ENCODE measurements at places on chromosomes 7 and 10.

- peak; percentile 14 for DNase-seq
These were observed 73.2 kb downstream of the SPDYE5 start for GRCh38 chr7:75565132-75565837.

GRCh38 chr10:59617996-59618395, 91.7 kb downstream of the SLC16A9 start:
- no peak for DNase-seq

GRCh38 chr7:66359656-66360211, 154.6 kb downstream of the TPST1 start:
- DNase-seq, result no peak

GRCh38 chr7:20539201-20539600, 76.3 kb upstream of the ABCB5 start:
- DNase-seq, result no peak

DNA sequence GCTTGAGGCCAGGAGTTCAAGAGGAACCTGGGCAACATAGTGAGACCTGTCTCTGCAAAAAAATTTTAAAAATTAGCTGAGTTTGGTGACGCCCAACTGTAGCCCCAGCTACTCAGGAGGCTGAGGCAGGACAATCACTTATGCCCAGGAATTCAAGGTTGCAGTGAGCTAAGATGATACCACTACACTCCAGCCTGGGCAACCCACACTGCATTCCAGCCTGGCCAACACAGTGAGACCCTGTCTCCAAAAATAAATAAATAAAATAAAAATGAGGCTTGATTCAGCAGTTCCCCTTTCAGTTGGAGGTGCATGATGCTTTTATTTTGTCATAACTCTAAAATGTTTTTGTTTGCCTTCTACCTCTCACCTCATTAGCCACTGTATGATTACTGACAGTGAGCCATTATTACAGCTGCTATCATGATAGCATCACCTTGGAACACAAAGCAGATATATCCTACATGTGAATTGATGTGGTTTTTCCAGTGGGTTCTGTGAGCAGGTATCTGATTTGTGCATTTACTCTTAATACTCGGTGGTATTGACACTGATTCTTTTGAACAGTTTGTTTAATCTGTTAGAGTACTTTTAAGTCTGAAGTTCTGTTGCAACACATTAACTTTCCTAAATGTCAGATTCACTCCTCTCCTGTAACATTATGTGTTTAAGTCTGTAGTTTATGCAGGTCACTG, 49.1 kb downstream of the ARID5B start:
- no peak for DNase-seq

- no peak for DNase-seq
These were observed 4.1 kb upstream of the KMT2E start for GRCh38 chr7:105009667-105010503.

DNA sequence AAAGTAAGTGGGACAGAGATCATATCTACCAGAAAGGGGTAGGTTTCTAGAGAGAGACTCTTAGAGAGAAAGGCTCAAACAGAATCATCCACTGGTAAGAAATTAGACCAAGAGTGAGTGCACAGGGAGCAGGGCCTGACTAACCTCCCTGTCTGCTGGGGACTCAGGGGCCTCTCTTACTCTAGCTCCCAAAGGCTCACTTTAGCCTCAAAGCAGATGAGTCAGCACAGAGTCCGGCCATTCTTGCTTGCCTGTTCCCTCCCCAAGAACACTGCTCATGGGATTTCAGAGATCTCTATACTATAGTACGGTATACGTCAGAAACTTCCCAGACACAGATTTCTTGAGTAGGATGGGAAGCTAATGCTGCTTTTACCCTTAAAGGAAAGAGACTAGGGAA, 32.7 kb downstream of the RBM28 start:
- DNase-seq, result no peak

GRCh38 chr7:95596198-95597063, at the start of gene PDK4:
Gene PDK4 (minus strand): TSS chr7:95596516. CDS start chr7:95596293, 223 bp downstream.
- DNase-seq, result peak; percentile 96

Measured in midbrain (tissue), 1 donor.